ENCODE measurements at places on chromosomes 5 and 9.

DNA sequence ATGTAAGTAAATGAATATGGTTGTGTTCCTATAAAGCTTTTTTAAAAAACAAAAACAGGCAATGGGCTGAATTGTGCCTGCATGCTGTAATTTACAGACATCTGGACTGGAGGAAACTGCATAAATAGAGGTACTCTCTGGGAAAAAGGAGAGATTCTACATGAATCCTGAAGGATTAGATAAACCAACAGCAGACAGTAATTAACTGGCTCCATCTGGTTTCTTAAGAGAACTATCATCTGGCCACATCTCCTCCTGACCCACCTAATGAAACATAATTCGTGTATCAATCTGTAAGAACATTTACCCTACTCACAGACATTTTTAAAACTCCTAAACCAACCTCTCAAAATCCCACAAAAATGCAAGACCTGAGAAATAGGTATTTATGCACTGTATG lies 528.1 kb upstream of the ST8SIA4 start:
- DNase-seq, result no peak

GRCh38 chr9:72424131-72424530 lies 59.1 kb upstream of the ZFAND5 start:
- DNase-seq, result no peak

DNA sequence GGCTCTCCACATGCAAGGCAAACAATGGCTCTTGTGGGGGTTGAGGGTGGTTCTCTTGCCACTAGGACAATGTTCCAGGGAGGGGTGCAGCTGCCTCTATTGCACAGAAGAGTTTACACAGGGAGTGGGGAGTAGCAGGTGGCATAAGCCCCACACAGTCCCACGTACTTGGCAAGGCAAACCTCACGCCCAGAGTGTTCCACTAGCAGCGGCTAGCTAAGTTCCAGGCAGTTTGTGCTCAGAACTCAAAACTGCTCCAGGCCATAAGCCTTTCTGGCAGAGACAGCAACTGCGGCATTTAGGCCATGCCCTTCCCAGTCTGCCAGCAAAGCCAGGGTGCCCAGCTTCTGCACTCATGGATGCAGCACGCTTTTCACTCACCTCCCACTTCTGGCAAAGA lies 29.0 kb upstream of the BTNL3 start:
- no peak for DNase-seq

- no peak for DNase-seq
These were observed 43.4 kb upstream of the KIAA1958 start for GRCh38 chr9:112443200-112443599.

GRCh38 chr9:104082168-104082567 lies 11.9 kb upstream of the SMC2 start:
- no peak for DNase-seq

GRCh38 chr5:179973391-179973790 lies 65.7 kb upstream of the TBC1D9B start:
- DNase-seq, result no peak

- no peak for DNase-seq
These were observed at the start of gene SLC24A2 for GRCh38 chr9:19788614-19789271. Gene SLC24A2 (minus strand): TSS chr9:19789037.

GRCh38 chr5:135053278-135053677 lies 19.2 kb upstream of the PITX1 start:
- peak; percentile 57 for DNase-seq

GRCh38 chr5:22542340-22542739 lies 310.8 kb downstream of the CDH12 start:
- no peak for DNase-seq

DNA sequence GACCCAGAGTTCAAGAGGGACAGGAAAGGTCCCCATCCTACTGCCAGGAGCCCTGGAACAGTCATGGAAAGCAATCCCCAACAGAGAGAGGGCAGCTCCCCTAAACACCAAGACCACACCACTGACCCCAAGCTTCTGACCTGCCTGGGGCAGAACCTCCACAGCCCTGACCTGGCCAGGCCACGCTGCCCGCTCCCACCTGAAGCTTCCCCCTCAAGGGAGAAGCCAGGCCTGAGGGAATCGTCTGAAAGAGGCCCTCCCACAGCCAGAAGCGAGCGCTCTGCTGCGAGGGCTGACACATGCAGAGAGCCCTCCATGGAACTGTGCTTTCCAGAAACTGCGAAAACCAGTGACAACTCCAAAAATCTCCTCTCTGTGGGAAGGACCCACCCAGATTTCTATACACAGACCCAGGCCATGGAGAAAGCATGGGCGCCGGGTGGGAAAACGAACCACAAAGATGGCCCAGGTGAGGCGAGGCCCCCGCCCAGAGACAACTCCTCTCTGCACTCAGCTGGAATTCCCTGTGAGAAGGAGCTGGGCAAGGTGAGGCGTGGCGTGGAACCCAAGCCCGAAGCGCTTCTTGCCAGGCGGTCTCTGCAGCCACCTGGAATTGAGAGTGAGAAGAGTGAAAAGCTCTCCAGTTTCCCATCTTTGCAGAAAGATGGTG lies 31.6 kb downstream of the CD180 start:
- DNase-seq, result no peak

GRCh38 chr9:124419832-124420489 lies 4.7 kb upstream of the PSMB7 start:
- DNase-seq, result no peak

- no peak for DNase-seq
These were observed 1.7 kb downstream of the SLIT3 start for GRCh38 chr5:169299191-169299662.

DNA sequence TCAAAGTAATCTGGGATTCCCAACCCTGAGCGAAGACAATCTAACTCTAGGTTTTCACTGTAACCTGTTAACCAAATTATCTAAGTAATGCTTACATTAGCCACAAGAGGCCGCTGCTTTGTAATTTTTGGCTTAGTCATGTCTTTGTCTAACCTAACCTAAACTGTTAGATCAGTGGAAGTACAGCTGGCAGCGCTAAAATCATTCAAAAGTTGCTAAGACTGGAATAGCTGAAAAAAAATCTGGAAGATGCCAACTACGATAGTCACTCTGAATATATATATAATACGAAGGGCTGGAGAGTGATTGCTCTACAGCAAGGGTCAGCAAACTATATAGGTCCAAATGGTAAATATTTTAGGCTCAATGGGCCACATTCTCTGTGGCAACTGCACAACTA lies 60.2 kb downstream of the FBXO38 start:
- peak; percentile 47 for DNase-seq

GRCh38 chr5:122405751-122406150 lies 93.7 kb downstream of the SNCAIP start:
- DNase-seq, result no peak

Data from memory B cell (primary cell).